SK-N-MC (cell line): ENCODE measurements at places on chromosomes 7 and 10.

DNA sequence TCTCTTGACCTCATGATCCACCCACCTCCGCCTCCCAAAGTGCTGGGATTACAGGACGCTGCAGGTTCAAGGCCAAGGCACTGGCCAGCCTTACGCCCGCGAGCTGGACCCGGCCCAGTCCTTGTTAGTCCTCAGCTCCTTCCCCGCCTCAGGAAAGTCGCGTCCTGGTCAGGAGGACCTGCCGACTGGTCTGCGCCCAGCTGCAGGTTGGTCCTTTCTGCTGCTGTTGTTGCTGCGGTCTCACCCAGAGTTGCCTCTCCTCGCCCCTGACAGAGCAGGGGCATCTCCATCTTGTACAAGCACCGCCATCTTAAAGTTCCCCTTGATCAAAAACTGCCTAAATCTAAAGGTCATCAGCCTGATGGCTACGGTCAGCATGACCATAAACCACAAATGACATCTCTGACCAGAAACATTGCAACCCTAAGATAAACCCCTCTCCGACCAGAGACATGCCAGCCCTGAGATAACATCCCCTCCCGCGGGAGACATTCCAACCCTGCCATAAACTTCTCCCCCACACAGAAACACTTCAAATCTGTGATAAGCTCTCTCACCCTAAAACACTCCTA is 13.9 kb upstream of the BMS1 start:
- DNase-seq = no peak

DNA sequence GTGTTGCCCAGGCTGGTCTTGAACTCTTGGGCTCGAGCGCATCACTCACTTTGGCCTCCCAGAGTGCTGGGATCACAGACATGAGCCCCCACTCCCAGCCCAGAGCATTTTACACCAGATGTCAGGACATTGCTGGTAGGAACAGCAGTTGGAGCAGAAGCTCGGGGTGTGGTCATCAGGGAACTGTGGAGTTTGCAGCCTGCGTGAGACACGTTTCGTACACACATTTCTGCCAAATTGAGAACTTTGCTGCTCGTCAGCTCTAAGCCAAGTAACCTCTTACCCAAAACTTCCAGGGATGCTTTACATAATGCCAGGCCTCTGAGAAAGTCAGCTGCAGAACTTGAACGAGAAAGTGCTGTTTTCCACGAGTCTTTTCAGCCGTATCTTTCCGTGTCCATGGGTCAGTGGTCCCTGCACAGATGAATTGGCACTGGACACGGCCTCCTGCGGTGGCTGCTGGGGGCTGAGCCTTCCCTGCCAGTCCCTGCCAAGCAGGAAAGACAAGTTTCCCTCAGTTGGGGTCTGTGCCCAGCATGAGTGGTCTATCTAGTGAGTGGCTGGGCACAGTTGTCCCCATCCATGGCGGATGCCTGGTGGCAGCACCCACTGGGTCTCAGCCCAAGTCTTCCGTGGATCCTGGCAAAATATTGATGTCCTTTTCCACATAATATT is 54.4 kb downstream of the DNAJB6 start:
- no peak for DNase-seq

GRCh38 chr7:109003742-109004141 is 434.1 kb downstream of the DNAJB9 start:
- DNase-seq = no peak

DNA sequence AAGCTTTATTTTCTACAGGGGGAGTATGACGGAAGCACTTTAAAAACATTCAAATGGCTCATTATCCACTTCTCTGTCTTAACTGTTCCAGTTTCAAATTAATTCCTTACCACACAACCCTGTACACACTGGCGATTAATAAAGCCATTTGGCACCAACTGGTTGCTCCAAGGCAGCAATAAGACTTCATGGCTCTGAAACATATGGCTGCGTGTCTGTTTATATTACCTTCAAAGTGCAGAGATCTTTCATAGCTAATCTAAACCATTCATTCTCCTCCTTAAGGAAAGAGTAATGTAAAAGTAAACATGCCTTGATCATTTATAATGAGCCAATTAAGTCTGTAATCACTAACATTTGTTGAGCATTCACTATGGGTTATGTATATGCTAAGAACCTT is 325.7 kb downstream of the PARD3 start:
- DNase-seq = no peak

DNA sequence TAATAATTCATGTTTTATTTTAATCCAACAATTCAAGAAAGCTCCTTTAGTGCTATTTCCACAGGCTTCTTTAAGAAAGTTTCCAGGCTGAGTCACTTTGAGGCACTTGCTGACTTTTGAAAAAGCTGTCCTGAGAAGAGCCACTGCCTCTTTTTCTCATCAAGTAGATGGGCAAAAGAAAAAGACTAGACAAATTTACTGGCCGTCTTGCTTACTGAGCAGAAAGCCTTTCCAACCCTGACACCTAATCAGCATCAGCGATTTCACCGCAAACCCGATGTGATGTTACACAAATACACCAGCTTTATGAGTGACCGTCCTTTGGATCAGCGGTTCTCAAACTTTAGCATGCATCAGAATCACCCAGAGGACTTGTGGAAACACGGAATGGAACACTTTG is 24.3 kb downstream of the CTTNBP2 start:
- no peak for DNase-seq

GRCh38 chr10:124996854-124997215 is 54.9 kb downstream of the ZRANB1 start:
- DNase-seq = no peak

DNA sequence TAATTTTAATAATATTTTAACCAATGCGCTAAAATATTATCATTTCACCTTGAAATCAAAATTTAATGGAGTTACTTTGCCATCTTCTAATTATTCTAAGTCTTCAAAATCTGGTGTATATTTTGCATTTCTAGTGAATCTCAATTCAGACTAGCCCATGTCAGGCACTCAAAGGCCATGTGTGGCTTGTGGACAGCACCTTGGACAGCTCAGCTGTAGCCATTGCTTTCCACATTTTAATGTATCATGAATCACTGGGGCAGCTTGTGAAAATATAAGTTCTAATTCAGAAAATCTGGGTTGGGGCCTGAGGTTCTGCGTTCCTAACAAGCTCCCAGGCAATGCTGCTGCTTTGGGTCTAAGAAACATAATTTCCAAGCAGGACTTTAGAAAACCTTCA is 57.2 kb downstream of the MGAM2 start:
- DNase-seq = no peak

GRCh38 chr10:28429573-28430216 is 103.2 kb upstream of the WAC start:
- DNase-seq = no peak
